ENCODE measurements at places on chromosomes 11 and 22. TPM values are rescaled to one million over a fixed set of nuclear protein-coding genes. Genes with fewer than 3 reads are reported as not detected.
A peak's percentile ranks its signal among the peaks of the same experiment; 100 is the strongest.

GRCh38 chr11:134170177-134170918 lies 53.4 kb downstream of the NCAPD3 start:
- DNase-seq = no peak

DNA sequence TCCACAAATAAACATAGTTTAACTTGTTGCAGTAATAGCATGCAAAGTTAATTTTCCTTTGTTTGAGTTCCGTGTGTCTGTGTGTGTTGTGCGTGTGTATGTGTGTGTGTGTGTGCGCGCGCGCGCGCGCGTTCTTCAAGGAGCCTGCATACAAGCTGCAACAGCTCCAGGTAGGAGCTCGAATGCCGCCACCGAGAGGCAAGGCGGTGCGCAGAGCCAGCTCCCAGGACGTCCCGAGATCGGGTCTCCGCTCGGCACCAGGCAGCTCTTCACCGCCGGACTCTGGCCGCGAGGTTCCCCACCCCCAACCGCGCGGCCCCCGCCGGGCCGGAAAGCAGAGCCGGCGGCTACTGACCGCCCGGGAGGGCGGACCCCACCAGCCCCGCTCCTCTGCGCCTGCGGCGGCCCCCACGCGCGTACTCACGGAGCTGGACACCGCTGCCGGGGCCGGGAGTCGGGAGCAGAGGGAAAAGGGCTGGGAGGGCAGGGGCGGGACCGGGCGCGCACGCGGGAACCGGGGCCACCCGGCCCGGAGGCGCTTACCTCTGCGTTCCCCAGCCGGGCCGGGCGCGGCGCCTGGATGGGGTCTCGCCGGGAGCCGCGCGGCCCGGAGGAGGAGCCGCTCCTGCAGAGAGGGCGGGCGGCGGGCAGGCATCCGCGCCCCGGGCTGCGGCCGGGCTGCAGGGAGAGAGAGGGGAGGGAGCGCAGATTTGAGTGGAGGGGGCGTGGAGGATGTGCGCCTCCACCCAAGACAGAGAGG lies 40.4 kb upstream of the AKIP1 start:
- peak; percentile 75 for DNase-seq

GRCh38 chr11:73393479-73394415 lies 17.5 kb downstream of the RELT start:
- peak; percentile 82 for DNase-seq

The TP53AIP1 gene
- polyA plus RNA-seq = not detected

DNA sequence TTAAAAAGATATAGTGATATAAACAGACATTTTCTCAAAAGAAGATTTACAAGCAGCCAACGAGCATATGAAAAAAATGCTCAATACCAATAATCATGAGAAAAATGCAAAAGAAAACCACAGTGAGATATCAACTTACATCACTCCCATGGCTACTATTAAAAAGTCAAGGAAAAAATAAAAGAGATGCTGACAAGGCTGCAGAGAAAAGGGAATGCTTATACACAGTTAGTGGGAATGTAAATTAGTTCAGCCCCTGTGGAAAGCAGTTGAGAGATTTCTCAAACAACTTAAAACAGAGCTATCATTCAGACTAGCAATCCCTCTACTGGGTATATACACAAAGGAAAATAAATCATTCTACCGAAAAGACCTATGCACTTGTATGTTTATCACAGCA lies 97.1 kb upstream of the CARD18 start:
- DNase-seq = peak; percentile 84

The NELL1 gene
- polyA plus RNA-seq = not detected

DNA sequence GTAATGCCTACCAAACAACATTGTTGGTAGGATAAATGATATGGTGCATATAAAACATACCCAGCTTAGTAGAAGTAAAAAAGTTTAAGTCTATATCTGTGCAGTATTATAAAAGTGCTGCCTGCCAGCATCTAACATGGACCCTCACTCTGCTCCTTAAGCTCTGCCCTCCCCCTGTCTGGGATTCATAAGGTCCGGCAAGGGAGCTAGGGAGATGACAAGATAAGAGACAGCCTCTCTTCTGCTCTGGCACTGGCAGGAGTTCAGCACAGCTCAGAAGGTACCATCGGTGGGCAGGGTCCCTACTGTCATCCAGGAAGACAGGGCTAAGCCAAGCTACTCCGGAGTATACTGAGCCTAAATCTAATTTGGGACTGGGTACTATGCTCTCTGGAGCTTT lies 42.8 kb downstream of the TRIM66 start:
- no peak for DNase-seq

The RAG1 gene
- polyA plus RNA-seq = 0.06 TPM

- peak; percentile 51 for DNase-seq
Measured at GRCh38 chr11:23021287-23021863, 161.1 kb upstream of the CCDC179 start.

GRCh38 chr11:73197348-73197747 lies 20.7 kb upstream of the P2RY2 start:
- no peak for DNase-seq

DNA sequence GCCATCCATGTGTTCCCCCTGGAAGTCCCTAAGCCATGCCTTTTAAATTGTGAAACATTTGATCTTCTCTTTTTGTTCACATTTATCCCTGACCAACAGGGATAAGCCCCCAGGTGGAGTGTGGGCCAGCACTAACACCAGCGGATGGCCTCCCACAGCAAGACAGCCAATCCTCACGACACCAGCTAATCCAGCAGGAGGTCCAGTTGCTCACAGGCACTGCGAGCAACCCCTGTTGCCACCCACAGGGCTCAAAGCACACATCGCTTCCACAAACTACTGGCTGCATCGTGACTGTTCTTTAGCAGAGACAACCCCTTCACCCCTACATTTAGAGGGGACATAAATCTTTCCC lies 2.0 kb downstream of the PCSK7 start:
- no peak for DNase-seq

- DNase-seq = peak; percentile 59
Measured at GRCh38 chr11:120338107-120338933, 2.1 kb downstream of the ARHGEF12 start.

The KLHL35 gene
- polyA plus RNA-seq = 3.3 TPM

DNA sequence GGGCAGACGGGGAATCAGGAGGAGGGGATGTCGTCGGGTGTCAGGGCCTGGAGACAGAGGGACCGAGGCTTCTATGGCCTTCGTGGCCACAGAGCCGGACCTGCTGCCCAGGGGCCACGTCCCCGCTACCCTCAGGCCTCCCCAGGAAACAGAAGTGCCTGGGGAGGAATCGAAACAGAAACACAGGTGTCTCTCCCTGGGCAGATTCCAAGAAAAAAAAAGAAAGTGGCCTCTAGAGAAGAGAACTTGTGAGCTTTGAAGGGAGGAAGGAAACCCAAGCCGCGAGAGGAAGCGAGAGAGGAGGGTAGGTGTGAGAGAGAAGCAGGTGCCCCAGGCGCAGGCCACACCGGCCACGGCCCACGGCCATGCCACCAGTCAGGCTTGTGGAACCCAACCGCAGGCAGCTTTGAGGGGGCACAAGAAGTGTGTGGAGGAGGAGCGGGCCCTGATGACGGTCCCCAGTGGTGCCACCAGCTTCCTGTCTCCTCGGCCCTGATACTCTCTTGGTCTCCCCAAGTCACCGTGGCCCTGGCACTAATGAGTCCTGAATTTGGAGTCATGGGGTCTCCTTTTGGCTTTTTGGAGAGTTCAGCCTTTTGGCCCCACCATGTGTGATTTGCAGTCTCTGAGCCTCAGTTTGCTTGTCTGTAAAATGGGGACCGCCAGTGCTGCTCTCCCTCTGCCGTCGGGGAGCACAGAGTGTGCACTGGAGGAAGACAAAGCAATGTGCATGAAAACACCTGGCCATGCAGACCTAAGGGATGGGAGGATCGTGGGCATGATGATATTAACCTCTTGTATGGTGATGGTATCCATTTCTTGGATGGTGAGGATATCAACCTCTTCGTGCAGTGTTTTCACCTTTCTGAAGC lies 25.2 kb downstream of the LIF start:
- no peak for DNase-seq

DNA sequence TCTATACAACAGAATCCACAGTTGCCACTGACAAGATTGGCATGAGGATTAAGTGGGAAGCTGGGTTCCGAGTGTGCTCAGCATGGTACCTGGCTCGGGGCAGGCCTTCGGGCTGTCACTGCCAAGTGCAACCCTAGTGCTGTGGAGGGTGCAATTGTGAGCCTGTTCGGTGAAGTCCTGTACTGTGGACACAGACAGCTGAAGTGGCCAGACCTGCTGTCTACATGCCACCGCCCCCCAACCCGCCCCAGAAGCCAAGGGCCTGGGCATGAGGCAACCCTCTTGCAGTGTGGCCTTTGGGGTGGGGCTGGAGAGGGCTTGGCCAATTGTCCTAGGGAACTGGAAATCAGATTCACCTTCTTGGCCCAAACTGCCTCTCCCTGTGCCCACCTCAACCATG lies 15.6 kb upstream of the SHISAL1 start:
- DNase-seq = no peak

The LTBP3 gene
- 216 TPM for polyA plus RNA-seq

- no peak for DNase-seq
Measured at GRCh38 chr11:77806993-77807392, 13.5 kb downstream of the RSF1 start.

DNA sequence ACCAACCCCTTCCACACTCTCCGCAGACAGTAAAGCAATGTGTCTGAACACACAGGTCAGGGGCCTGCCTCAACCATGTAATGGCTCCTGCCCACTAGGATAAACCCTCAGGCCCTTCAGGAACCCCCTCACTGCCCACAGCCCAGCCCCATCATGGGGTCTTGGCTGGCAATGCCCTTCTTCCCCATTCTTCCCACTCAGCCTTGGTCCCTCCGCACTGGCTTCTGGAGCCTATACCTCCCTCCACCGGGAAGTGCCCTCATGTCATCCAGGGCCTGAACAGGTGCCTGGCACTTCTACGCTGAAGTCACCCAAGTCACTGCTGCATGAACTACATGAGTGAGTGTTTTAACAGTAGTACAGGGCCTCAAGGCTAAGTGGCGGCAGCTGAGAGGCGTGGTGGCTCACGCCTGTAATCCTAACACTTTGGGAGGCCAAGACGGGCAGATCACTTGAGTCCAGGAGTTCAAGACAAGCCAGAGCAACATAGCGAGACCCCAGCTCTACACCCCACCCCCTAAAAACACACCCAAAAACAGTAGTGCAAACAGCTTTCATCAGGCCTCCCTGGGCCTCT lies 74.8 kb upstream of the PITPNB start:
- DNase-seq = no peak

The PANX2 gene
- 1.3 TPM for polyA plus RNA-seq

DNA sequence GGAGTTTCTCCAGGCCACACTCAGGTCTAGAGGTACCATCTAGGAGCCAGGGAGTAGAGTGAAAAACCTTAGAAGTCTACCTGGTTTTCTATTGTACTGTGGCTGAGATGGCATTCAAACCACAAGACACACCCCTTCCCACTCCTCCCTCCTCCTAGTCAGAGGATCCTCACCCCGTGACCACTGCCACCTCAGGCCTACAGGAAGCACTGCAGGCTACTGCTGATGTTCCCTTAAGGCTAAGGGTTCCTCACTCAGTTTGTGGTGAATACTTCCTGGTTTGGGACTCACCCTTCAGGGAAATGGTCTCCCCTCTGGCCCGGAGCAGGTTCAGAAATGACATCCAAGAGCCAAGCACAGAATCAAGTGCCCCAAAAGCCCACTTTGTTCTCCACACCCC lies 1293.9 kb downstream of the JRKL start:
- no peak for DNase-seq

GRCh38 chr22:27952091-27952490 lies 33.0 kb upstream of the PITPNB start:
- DNase-seq = peak; percentile 81

DNA sequence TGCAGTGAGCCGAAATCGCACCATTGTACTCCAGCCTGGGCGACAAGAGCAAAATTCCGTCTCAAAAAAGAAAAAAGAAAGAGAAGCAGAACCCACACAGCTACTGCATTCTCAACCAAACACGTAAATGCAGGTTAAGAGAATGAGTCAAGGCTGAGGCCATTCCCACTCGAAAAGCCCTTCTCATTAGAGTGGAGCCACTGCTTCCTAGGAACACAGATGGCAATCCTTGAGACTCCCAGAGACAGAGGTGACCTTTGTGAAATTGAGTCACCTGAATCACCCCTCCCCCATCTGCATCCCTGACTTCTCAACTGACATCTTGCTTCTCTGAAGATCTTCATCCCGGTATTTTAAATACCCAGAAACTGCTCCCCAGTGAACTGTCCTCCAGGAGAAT lies 8.2 kb downstream of the PACSIN2 start:
- no peak for DNase-seq

DNA sequence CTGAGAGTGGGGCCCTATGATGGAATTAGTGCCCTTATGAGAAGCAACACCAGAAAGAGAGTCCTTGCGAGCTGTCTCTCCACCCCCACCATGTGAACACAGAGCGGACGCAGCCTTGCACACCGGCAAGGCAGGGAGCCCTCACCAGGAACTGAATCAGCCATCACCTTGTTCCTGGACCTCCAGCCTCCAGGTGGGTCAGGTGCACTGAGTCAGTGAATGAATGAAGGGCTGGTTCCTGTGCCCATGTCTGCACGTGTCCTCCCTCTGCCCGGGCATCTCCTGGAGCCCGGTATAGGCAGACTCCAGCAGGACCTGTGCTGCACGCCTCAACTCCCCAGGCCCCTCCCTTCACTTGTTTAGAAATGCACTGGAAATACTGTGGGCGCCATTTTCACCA lies 54.9 kb downstream of the LINC01488 start:
- no peak for DNase-seq

DNA sequence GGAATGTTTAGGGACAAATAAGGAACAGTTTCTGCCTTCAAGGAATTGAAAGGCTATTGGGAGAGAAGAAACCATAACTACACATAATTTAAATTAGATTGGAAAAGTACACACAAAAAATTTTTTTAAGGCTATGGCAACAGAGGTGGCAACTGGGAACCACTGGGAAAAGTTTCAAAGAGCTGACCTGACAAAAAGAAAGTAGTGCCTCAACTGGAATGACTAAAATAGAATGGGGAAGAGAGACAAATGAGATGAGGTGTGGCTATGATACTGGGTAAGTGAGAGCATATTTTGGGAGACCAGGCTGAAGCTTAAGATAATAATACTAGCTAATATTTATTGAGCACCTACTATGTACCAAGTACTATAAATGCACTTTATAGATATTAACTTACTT lies 2.9 kb upstream of the AKIP1 start:
- no peak for DNase-seq

The OR8G1 gene
- not detected for polyA plus RNA-seq

DNA sequence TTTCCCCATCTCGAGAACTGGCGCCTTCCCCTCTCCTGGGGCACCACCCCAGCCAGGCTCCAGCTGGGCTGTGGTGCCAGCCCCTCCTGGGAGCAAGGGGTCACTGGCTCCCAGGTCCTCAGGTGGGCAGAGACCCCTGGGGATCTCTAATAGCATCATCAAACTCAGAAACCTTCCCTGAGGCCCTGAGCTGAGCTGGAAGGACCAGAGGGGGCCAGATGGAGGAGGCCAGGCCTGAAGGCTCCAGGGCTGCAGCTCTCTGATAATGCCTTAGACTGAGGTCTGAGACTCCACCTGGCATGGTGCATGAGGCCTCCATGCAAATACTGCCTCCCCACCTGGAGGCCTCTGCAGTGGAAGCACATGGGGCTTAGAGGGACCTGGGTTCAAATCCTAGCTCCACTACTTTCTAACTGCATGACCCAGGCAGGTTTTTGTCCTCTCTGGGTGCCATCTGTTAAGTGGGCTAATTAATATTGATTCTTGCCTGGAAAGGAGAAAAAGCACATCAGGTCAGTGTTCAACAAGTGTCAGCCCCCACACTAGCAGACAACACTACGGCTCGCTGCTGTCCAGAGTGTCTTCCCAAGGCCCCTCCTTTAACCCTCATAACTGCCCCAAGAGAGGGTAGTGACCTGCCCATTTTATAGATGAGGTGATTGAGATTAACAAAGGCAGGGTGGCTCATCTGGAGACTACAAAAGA lies 1.5 kb downstream of the MAPK8IP1 start:
- no peak for DNase-seq

- peak; percentile 85 for DNase-seq
Measured at GRCh38 chr11:64856382-64857227, 12.2 kb upstream of the CDC42BPG start.

The FAT3 gene
- 0.53 TPM for polyA plus RNA-seq
